ENCODE measurements at places on chromosomes 16 and 17. TPM values are rescaled to one million over a fixed set of nuclear protein-coding genes. Genes with fewer than 3 reads are reported as not detected.

GRCh38 chr16:23509782-23510163, 521 bp downstream of the GGA2 start:
- peak; percentile 62 for DNase-seq

DNA sequence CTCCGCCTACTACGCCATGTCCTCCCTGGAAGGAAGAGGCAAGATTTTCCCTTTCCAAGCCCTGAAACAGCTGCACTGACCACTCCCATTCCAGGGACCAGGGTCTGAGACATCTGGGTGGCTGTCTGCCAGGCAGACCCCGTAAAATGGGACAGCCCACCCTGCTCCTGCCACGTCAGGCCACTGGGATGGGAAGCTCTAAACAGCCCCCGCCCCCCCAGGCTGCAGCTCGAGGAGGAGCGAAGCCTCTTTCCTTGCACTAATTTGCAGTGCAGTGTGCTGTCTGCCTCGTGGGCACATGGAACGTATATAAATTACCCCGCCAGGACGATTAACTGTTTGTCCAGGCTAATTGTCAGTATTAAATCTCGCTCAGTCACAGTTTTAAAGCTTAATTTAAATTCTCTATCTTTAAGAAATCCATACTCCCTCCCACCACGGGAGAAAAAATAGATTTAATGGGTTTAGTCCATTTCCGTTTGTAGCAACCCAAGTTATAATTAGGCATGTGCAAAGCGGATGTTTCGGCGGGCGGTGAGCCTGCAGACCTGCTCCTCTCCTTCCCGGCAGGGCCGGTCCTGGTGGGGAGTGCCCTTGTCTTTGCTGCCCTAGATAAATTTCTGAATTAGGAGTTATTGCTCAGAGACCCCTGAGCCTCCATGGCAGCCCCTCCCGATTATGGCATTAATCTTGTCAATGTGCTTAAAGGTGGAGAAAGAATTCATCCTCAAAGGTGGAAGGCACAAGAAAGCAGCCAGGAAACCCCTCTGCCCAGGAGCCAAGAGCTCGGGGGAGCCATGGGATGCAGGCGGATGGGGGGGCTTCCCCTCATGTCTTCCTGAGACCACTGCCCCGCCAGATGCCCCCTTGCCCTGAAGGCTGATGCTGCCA, 268.0 kb upstream of the TNRC6C start:
- no peak for DNase-seq

GRCh38 chr16:30559690-30560089, 1.5 kb upstream of the ZNF764 start:
- DNase-seq: no peak

DNA sequence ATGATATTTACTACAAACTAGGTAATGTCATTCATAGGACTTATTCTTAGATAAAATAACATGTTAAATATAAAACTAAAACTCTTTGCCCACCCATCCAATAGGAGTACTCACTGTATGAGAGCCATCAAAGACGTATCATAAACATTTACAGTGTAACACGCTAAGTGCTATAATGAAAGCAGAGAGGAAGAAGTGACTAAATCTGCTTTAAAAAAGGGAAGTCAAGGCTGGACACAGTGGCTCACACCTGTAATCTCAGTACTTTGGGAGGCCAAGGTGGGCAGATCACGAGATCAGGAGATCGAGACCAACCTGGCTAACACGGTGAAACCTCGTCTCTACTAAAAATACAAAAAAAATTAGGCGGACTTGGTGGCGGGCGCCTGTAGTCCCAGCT, 32.4 kb downstream of the SPAG9 start:
- no peak for DNase-seq

- no peak for DNase-seq
These were observed 13.7 kb downstream of the GLP2R start for GRCh38 chr17:9839433-9839832.

GRCh38 chr16:81519301-81520150, 74.9 kb downstream of the CMIP start:
- no peak for DNase-seq

DNA sequence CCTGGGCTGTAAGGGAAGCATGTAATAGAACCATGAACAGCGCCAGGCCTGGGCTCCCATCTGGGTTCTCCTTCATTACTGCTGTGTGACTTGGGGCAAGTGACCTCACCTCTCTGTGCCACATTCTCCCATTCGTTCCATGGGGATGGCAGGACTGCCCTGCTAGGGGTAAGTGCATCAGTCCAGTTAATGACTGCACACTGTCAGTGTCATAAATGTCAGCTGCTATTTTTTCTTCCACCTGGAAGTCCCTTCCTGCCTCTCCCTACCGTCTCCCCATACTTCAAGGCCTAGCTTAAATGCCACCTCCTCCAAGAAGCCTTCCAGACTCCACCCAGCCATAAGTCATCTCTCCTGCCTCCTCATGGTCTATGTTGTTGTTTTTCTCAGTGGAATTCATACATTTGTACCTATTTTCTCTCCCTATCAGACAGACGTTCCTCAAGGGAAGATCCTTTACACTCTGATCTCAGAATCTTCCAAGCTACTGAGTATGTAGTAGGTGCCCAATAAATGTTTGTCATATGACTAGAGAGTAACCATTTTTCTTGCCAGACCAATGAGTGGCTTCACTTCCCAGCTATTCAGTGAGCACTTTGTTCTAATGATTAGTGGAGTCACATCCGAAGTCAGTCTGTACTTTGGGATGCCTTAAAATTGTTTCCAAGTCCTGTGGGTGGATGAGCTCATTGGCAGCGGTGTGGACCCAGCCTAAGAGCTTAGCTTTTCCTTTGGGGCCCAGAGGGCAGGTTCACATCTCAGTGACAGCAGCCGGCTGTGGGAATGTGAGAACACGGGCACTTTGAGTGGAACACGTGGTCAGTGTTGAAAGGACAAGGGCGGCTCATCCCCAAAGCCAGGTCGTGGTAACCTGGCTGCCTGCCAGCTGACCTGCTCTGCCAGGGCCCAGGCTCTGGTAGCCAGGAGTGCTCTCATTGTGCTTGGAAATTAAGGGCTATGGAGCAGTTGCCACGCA, 147.5 kb upstream of the GSE1 start:
- peak; percentile 69 for DNase-seq

DNA sequence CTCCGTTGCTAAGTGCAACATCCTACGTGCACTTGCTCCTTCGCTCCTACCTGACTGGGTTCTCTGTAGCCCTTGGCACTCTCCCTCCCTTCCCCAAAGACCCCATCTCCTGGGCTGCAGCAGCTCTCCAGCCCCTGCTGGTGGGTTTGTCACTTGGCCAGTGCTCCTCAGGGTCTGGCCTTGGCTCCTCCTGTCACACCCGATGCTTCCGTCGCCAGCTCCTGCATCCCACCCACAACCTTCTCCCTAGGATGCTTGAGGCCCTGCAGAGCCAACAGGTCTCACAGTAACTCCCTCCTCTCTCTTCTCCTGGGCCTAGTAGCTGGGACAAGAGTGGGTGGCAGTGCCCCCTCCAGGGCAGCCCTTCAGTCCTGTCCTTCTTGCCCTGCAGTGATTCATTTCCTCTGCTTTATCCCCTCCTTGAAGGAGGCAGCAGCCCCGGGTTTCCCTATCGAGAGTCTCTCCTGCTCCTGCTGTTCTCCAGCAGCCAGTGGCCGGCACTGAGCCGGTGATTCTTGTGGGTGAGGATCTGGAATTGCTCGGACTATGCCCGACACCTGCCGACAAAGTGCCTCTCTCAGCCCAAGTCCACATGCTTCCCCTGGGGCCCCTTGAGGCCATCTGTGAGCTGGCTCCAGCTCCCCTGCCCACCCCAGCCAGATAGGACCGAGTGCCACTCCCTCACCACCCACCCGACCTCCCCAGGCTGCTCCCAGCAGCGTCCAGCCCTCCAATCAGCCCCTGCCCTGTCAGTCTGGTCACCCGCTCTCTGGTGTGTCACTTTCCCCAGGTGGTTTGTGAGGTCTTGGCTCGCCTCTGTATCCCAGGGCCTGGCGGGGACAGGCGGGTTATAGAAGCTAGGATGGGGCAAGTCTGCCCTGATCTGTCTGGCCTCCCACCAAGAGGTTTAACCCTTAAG, 3.8 kb downstream of the LITAFD start:
- DNase-seq: peak; percentile 94

DNA sequence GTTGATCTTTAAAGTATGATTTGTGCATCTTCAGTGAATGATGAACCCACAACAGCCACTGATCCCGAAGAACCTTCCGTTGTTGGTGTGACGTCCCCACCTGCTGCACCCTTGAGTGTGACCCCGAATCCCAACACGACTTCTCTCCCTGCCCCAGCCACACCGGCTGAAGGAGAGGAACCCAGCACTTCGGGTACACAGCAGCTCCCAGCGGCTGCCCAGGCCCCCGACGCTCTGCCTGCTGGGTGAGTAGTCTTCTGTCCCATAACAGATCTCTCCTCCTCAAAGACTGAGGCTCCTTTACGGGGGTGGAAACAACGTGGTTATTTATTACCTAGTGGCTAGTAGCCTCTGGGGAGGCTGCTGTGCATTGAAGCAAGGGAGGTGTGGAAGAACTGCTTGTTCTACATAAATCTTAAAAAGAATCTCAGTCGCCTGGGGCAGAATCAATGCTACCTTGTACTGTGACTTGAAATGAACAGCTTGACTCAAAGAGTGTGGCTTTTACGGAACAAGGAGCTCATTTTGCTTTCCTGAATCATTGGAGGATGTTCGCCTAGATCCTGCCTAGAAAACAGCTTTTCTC, 63.0 kb upstream of the CLEC18A start:
- no peak for DNase-seq

DNA sequence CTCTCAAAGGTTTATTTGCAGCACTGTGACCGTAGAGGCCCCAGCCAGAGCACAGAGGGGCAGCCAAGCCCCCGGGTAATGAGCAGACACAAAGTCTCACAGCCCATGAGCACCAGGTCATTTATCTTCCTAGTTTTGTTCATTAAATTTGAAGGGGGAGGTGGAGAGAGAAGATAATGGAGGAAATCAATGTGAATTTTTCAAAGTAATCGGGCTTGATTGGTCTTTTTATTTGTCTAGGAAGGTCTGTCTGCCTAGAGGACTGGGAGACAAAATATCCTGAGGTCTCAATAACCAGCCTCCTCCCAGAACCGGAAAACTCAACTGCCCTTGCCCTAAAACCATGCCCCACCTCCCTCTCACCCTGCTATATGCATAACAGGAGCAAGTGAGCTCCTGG, 189.0 kb downstream of the SLC39A11 start:
- no peak for DNase-seq

DNA sequence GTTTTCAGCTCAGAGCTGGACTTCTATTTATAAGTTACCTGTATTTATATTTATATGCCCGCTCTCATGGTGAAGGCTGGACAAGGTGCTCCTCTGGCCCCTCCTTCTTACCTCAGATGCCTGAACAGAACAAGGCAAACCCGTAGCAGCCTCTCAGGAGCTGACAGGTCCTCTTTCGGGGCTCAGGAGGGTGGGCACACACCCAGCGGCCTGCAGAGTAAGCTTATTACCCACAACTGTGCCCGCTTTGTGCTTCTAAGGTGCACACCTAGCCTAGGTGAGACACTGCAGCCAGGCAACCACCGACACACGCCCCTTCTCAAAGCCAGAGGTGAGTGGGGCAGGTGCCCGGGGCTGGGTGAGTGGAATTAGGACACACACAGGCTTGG, 5.3 kb downstream of the NKIRAS2 start:
- no peak for DNase-seq

- DNase-seq: no peak
These were observed 26.8 kb downstream of the C17orf75 start for GRCh38 chr17:32315171-32315570.

- peak; percentile 77 for DNase-seq
These were observed 96.9 kb downstream of the ADCY9 start for GRCh38 chr16:4019371-4019791.

GRCh38 chr17:17628388-17629008, 37.0 kb upstream of the PEMT start:
- DNase-seq: no peak

GRCh38 chr17:65856865-65857264, 295.4 kb upstream of the AXIN2 start:
- DNase-seq: no peak

- DNase-seq: no peak
These were observed 57.3 kb downstream of the B9D1 start for GRCh38 chr17:19305256-19305655.

GRCh38 chr17:82876602-82877379, 37.0 kb upstream of the ZNF750 start:
- peak; percentile 78 for DNase-seq

DNA sequence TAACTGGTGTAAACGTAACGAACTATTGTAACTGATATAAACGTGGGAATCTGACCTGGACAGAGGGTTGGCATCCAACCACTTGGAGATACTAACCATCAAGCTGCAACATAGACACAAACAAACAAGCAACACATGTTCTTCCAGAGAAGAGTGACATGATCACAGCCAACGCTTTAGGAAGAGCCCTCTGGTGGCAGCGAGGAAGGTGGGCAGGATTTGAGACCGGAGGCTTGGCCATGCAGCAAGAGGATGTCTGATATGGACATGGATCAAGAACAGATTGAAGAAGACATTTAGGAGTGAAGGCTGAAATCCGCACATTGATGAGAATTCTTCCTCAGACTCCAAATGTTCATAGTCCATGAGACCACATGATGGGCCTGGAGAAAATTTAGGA, 40.3 kb upstream of the TNRC6A start:
- DNase-seq: peak; percentile 74

- DNase-seq: no peak
These were observed 197.2 kb downstream of the RBFOX3 start for GRCh38 chr17:79413611-79414010.

GRCh38 chr16:83676086-83676485, 131.7 kb upstream of the HSBP1 start:
- no peak for DNase-seq

GRCh38 chr17:7988750-7989178, 13.7 kb upstream of the GUCY2D start:
- DNase-seq: peak; percentile 91

- no peak for DNase-seq
These were observed 8.3 kb downstream of the GSDMA start for GRCh38 chr17:39971076-39971603.

DNA sequence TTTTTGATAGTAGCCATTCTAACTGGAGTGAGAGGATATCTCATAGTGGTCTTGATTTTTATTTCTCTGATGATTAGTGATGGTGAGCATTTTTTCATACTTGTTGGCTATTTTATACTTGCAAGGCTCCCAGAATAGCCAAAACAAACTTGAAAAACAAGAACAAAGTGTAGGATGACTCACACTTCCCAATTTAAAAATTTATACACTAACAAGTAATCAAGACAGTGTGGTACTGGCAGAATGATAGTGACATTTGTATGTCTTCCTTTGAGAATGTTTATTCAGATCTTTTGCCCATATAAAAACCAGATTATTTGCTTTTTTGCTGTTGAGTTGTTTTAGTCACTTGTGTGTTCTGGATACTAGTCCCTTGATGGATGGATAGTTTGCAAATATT, 17.8 kb downstream of the SPECC1 start:
- DNase-seq: no peak

GRCh38 chr17:47280072-47280811, 26.6 kb downstream of the ITGB3 start:
- DNase-seq: peak; percentile 34

Gene HSD17B2
- total RNA-seq: 6.0 TPM

Gene CXCL16
- total RNA-seq: 0.57 TPM

Gene TEX19
- total RNA-seq: 0.80 TPM

Gene ITGA2B
- 0.10 TPM for total RNA-seq

Gene CNTNAP1
- 2.6 TPM for total RNA-seq

Gene NT5M
- 19.3 TPM for total RNA-seq

Gene ACSM5
- 2.0 TPM for total RNA-seq

Gene MVD
- 55.8 TPM for total RNA-seq

Gene ZACN
- not detected for total RNA-seq

Gene KRT20
- total RNA-seq: not detected

Gene CACNG5
- not detected for total RNA-seq

Gene OR1D5
- total RNA-seq: not detected

Gene CD300LB
- total RNA-seq: not detected

Gene CPNE2
- total RNA-seq: 24.7 TPM

Gene CRYBA1
- total RNA-seq: not detected

Gene STAC2
- total RNA-seq: 0.16 TPM

All from myocyte (in vitro differentiated cells).